ENCODE measurements at places on chromosomes 12 and 14. TPM values are rescaled to one million over a fixed set of nuclear protein-coding genes. Genes with fewer than 3 reads are reported as not detected.
A peak's percentile ranks its signal among the peaks of the same experiment; 100 is the strongest.

DNA sequence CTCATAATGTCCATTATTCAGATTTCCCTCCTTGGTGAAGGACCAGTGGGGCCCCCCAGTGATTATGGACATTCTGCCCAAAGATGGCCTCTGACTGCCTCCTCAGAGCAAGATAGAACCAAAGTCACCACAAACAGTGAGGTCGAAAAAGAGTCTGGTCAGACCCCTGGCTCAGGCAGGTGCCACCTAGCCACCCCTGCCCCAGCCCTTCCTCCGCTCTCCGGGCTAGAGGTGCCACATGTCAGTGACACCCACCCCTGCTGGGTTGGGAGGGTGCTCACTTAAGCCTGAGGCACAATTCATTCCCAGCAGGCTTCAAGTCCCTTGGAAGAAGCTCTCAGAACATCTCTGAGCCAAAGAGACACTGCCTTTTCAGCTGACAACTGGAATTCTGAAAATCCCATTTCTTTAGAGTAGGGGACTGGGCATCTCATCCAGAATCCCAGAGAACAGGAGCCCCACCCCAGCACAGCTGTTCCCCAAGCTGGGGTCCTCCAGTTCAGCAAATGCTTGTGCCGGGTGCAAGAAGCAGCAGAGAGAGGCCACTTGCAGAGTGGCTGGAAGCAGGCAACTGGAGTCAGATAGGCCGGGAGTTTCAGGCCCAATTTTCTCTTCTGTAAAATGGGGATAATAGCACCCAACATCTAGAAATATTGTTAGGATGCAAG lies 50.3 kb downstream of the ISCA2 start:
- DNase-seq = no peak
- no peaks in the 10 kb centered on the region for H3K4me1 ChIP-seq
- no peak overlapping the region for H3K27ac ChIP-seq
- no peaks in the 10 kb centered on the region for H3K27me3 ChIP-seq

GRCh38 chr14:72957213-72957612 lies 30.9 kb downstream of the DCAF4 start:
- H3K27ac ChIP-seq = no peak overlapping the region
- no peaks in the 10 kb centered on the region for H3K27me3 ChIP-seq
- peaks cover 18% of the 10 kb centered on the region for H3K36me3 ChIP-seq
- H3K4me3 ChIP-seq = no peak overlapping the region
- no peak for DNase-seq

GRCh38 chr14:69490219-69490918 lies 5.8 kb downstream of the PLEKHD1 start:
- no peak overlapping the region for H3K4me3 ChIP-seq
- no peak overlapping the region for H3K27ac ChIP-seq
- peaks cover 19% of the 10 kb centered on the region for H3K27me3 ChIP-seq
- peaks cover 11% of the 10 kb centered on the region for H3K4me1 ChIP-seq
- H3K36me3 ChIP-seq = no peaks in the 10 kb centered on the region

DNA sequence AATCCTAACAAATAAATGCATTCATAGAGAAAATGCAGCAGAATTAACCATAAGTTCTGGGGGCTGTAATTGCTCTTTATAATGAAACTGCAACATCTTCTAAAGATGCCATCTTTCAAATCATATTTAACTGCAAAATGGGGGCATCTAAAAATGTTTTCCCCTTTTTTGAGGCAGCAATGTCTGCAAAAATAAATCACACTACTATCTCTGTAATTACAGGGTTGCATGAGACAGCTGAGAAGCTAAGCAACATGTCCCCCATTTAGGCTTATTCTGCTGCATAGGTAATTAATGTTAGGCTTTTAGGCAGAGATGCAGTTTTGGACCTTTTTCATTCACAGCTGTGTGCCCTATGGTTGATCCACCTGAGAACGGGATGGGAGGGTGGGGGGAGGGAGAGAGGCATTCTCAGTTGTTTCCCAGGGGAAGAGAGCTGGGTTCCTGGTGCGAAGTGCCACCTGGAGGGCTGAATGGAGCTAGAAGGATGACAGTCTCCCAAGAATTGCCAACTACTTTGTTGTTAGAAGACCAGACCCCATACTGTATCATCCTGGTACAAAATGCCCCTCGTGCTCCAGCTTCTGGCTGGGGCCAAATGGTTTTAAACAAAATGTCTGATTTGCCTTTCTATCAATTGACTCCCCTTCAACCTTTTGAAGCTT lies 154.2 kb downstream of the APAF1 start:
- H3K36me3 ChIP-seq = no peaks in the 10 kb centered on the region
- no peak overlapping the region for H3K4me3 ChIP-seq
- peaks cover 6% of the 10 kb centered on the region for H3K4me1 ChIP-seq

- no peaks in the 10 kb centered on the region for H3K4me1 ChIP-seq
- DNase-seq = no peak
- no peaks in the 10 kb centered on the region for H3K27me3 ChIP-seq
- H3K4me3 ChIP-seq = no peak overlapping the region
Observed at GRCh38 chr12:107593713-107594381, 91.8 kb upstream of the PWP1 start.

DNA sequence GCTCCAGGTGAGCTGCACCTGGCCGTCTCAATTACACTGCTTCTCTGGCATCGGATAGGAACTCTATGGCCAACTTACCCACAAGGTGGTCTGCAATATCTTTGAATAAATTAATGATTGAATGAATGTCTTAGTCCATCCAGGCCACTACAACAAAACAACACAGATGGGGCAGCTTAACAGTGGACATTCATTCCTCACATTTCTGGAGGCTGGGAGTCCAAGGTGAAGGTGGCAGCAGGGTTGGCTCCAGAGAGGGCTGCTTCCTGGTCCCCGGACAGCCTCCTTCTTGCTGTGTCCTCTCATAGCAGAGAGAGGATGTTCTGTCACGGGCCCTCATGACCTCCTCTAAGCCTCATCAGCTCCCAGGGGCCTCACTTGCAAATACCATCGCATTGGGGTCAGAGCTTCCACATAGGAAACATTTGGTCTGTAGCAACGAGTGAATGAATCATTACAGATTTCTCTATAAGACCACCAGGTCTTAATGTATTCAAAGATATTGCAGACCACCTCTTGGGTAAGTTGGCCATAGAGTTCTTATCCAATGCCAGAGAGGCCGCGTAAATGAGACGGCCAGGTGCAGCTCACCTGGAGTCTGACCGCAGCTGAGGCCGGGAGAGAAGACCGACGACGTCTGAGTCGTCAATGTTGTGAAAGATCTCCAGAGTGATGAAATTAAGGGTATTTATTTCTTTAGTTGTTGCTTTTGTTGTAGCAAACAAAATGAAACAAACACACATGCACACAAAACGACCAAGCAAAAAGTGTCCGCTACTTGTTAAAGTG lies 182.7 kb upstream of the C14orf180 start:
- H3K27me3 ChIP-seq = no peaks in the 10 kb centered on the region
- H3K4me1 ChIP-seq = peaks cover 11% of the 10 kb centered on the region
- H3K4me3 ChIP-seq = no peak overlapping the region
- peaks cover 24% of the 10 kb centered on the region for H3K36me3 ChIP-seq
- no peak for DNase-seq
- H3K27ac ChIP-seq = no peak overlapping the region

GRCh38 chr12:1670358-1671268 lies 20.3 kb upstream of the ADIPOR2 start:
- DNase-seq = no peak
- no peaks in the 10 kb centered on the region for H3K27me3 ChIP-seq
- H3K4me1 ChIP-seq = peaks cover 8% of the 10 kb centered on the region
- no peak overlapping the region for H3K4me3 ChIP-seq

DNA sequence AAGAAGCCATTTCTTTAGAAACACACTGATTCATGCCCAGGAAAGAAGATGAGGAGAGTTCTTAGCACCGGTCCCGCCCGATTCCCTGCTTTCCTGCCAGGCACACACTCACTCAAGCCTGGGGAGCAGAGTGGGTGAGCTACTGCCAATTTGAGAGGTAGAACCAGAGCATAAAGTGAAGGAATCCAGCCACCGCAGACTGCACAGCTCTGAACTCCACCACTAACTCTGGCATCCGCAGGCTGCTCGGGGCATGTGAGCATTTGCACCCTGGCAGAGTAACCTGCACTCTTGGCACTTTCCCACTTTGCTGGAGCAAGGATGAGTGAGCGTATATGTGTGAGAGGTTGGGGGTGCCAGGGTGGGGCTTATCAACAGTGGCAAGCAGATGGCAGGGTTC lies 4.0 kb upstream of the SYNDIG1L start:
- no peak for DNase-seq
- H3K27me3 ChIP-seq = peaks cover 11% of the 10 kb centered on the region
- H3K36me3 ChIP-seq = no peaks in the 10 kb centered on the region
- H3K27ac ChIP-seq = peak overlapping the region; percentile 92

DNA sequence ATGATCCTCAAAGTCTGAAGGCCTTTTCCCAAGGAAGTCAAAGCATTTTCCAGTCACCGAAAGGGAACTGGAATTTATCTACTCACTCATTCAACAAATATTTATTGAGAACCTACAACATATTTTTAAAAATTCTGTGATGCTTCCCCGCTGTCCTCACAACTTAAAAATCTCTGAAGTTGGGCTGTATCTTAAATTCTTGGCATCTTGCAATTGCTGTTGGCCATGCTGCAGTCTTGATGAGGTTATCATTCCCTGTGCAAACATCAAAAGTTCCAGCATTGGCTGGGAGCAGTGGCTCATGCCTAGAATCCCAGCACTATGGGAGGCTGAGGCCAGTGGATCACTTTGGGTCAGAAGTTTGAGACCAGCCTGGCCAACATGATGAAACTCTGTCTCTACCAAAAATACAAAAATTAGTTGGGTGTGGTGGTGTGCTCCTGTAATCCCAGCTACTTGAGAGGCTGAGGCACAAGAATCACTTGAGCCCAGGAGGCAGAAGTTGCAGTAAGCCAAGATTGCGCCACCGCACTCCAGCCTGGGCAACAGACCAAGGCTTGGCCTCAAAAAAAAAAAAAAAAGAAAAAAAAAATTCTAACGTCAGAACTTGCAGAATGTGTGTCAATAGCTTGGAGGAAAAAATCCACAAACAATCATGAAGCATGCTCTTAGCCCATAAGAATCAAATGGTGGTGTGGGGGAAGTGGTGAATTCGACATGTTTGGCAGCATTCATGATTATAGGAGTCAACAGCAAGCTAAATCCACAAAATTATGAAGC lies 34.9 kb downstream of the CCDC177 start:
- no peak overlapping the region for H3K4me3 ChIP-seq
- H3K36me3 ChIP-seq = no peaks in the 10 kb centered on the region
- H3K27ac ChIP-seq = no peak overlapping the region
- DNase-seq = no peak
- H3K27me3 ChIP-seq = no peaks in the 10 kb centered on the region

DNA sequence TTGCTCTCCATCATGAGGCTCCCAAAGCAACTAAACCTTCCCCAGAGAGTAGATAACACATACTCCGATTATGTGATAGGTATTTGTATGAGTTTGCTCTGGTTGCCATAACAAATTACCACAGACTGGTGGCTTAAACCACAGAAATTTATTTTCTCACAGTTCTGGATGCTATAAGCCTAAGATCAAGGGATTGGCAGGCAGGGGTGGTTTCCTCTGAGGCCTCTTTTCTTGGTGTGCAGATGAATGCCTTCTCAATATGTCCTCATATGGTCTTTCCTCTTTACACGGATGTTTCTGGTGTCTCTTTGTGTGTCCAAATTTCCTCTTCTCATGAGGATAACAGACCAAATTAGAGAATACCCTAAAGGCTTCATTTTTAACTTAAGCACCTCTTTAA lies 285.8 kb upstream of the GRIP1 start:
- H3K4me3 ChIP-seq = no peak overlapping the region
- no peaks in the 10 kb centered on the region for H3K36me3 ChIP-seq
- peaks cover 31% of the 10 kb centered on the region for H3K4me1 ChIP-seq
- DNase-seq = no peak

DNA sequence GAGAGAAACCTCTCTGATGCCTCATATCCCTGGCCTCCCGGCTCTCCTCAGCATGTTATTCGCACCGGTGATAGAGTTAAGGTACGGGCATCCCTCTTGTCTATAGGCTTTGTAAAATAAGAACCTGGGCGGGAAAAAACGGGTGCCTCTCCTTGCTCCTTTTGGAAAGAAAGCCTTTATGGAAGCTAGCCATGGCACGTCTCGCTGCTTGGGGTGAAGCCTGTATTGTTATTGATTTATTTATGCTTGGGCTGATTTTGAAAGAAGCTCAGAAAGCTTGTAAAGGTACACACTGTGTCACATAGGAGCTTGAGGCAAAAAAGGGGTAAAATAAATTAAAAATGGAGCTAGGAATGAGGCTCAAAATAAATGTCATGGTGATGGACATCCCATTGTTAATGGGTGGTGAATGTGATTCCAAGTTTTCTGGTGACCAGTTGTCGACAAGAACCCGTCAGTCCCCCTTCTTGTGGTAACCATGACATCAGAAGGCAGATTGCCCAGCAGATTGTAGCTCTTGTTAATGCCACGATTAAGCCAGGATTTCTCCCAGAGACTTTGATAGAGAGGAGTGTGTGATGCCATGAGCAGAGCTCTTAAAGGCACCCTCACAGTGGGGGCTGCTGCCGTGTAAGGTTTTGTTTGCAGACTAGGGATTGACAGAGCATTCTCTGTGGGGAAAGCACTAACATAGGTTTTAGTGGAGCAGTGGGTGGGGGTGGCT lies 50.4 kb upstream of the ASPG start:
- H3K27ac ChIP-seq = no peak overlapping the region
- peaks cover 8% of the 10 kb centered on the region for H3K4me1 ChIP-seq
- H3K36me3 ChIP-seq = no peaks in the 10 kb centered on the region
- H3K27me3 ChIP-seq = no peaks in the 10 kb centered on the region
- no peak overlapping the region for H3K4me3 ChIP-seq

DNA sequence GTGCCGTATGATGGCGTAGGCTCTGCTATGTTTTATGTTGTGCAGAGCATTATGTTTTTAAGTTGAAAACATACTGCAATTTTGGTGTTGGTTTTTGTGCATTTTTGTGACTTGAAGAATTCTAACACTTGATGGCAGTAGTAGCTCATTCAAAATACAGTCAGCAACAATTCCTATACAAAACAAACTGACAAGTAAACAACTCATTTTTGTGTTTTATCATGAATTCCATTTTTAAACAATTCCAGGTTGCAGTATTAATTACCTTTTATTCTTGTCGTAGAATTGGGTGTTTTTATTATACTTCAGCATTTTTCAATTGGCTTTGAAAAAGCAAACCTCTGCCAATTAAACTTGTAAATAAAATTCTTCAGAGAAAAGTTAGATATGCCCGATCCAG lies 4.1 kb upstream of the CCER1 start:
- H3K4me3 ChIP-seq = no peak overlapping the region
- no peaks in the 10 kb centered on the region for H3K4me1 ChIP-seq
- no peaks in the 10 kb centered on the region for H3K36me3 ChIP-seq
- H3K27ac ChIP-seq = no peak overlapping the region
- DNase-seq = no peak

- no peak overlapping the region for H3K4me3 ChIP-seq
- no peak overlapping the region for H3K27ac ChIP-seq
- DNase-seq = no peak
- H3K4me1 ChIP-seq = peaks cover 5% of the 10 kb centered on the region
- H3K36me3 ChIP-seq = no peaks in the 10 kb centered on the region
- no peaks in the 10 kb centered on the region for H3K27me3 ChIP-seq
Observed at GRCh38 chr12:25718081-25718731, 165.1 kb upstream of the LMNTD1 start.

- no peaks in the 10 kb centered on the region for H3K36me3 ChIP-seq
- peak overlapping the region; percentile 61 for H3K27ac ChIP-seq
- H3K4me3 ChIP-seq = no peak overlapping the region
- peaks cover 20% of the 10 kb centered on the region for H3K4me1 ChIP-seq
- no peak for DNase-seq
- no peaks in the 10 kb centered on the region for H3K27me3 ChIP-seq
Observed at GRCh38 chr12:3274664-3275063, 197.5 kb downstream of the TSPAN9 start.

ACRBP gene
- 3.2 TPM for total RNA-seq

EFS gene
- 43.5 TPM for total RNA-seq

TEAD4 gene
- 96.8 TPM for total RNA-seq

WNT1 gene
- not detected for total RNA-seq

PPP1R1A gene
- 13.1 TPM for total RNA-seq

PTCSC3 gene
- not detected for total RNA-seq

C14orf39 gene
- total RNA-seq = 1.9 TPM

KRT83 gene
- not detected for total RNA-seq

DICER1 gene
- total RNA-seq = 62.0 TPM

TMEM63C gene
- total RNA-seq = 8.8 TPM
